ENCODE measurements at places on chromosomes 16 and 17.

DNA sequence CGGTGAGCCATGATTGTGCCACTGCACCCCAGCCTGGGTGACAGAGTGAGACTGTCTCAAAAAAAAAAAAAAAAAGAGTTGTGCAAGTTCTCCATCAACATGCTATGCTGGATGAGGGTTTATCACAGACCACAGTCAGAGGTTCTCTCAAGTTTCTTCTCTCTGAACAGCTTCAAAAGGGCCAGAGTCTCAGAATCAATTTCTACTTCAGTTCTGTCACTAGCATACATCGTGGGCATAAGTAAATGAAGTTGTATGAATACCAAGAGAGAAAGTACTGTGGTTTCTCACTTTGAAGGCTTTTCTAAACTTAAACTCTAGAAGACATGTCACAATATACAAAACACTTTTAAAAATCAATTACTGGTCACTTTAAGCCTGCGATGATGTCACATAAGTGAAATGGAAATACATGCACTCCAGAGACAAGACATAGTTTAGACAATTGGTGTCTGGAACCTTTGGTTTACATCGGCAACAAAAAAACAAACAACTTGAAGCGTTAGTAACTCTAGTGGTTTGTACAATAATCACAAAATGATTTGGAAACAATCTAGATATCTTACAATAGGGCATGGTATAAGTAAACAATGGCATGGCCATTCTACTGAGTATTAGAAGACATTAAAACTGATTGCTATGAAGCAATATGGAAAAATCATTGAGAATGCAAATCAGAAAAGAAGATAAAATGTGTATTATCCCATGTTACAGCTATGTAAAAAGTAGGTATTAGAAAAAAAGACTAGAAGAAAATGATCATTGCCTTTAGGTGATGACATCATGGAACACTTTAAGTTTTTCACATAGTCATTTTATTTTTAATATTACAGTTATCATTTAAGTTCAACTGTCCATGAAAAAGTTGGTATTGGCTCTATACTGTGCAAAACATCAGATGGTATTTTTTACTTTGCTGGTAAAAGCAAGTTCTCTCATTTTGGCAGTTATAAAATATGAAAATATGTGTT lies 232.3 kb downstream of the ZFHX3 start:
- DNase-seq: no peak

DNA sequence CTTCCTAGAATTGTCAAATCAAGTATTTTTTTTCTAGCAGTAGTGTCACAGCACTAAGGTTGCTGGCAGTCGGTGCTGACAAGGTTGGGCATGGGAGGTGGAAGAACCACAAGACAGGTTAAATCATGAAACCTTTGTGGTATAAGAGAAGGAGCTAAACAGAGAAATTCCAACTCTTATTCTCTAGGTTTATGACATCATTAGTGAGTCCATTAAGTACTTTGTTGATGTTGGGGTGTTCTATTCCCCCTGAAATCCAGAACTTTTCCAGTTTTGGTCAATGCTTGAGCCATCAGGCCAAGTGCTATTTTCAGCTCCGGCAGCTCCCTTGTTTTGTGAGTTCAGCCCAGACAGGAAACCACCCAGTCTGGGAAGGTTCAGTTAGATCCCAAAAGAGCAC lies 206.0 kb upstream of the SOX9 start:
- DNase-seq: no peak

DNA sequence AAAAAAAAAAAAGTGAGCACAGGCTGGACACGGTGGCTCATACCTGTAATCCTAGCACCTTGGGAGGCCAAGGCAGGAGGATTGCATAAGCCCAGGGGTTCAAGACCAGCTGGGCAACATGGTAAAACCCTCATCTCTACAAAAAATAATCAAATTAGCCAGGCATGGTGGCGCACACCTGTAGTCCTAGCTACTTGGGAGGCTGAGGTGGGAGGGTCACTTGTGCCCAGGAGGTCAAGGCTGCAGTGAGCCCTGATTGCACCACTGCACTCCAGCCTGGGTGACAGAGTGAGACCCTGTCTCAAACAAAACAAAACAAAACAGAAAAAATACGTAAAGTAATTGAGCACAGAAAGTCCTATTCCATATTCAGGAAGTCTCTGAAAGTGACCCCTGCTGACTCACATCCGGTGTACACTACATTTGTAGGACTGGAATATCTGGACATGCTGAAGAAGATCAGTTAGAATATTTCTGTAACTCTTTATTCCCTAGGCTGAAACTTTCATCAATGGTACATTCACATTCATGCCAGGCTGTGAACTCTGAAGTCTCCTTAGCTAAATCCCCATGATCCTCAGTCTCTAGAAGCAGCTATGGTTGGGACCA lies 66.0 kb upstream of the HAS3 start:
- no peak for DNase-seq

DNA sequence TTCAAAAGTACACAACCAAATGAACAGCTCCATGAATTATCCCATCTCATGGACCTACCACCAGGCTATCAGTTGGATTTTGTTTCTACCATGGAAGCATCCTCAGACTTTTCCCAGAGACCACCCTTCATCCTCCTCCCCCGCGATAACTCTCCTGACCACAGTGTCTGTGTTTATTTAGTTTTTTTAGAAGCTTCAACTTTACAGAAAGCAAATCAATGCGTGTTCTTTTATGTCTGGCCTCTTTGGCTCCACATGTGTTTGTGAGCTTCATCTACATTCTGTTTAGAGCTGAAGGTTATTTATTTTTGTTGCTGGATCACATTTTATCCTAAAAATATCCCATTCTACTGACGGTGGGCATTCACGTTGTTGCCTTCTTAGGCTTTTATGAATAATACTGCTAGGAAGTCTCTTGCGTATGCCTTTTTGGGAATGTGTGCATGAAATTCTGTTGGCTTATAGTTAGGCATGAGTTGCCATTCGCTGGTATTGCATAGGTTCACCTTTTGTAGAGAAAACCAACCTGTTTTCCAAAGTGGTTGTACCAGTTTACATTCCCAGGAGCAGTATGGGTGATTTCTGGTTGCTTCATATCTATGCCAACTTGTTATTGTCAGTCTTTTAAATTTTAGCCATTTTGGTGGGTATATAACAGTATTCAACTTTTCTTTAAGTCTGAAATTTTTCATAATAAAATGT lies 83.0 kb downstream of the CMIP start:
- DNase-seq: no peak

GRCh38 chr16:20866145-20866772 lies 33.9 kb downstream of the DCUN1D3 start:
- peak; percentile 81 for DNase-seq

DNA sequence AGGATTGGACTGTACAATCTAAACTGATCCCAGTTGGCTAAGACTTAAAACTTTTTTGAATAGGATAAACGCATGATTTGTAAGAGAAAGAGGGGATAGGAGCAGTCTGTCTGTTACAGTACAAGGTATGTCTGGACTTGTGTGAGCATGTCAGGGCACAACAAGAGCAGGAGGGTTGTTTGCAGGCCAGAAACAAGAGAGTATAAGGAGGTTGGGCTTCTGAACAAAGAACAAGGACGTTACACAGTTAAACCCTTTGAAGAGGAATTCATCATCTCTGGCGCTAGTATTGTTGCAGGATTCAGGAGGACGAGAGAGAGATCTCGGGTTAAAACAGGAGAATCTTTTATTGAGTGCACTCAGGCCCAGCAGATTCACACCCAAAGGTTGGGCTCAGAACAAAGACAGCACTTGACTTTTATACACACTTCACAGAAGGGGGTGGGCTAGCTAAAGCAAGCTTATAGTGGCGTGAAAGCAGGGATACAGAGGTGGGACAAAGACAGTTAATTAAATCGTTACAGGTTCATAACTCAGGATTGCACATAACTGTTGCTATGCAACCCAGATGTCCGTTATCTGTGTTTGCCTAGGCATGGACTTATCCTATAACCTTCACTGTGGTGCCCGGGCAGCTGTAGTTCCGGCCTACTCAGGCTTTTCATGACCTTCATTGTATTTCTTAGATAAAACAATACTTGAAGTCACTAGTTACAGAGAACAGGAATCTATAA lies 34.3 kb downstream of the SEC14L1 start:
- DNase-seq: no peak

GRCh38 chr16:51982715-51983680 lies 563.9 kb downstream of the TOX3 start:
- DNase-seq: peak; percentile 88

GRCh38 chr17:31412511-31412910 lies 21.0 kb downstream of the RAB11FIP4 start:
- no peak for DNase-seq

GRCh38 chr17:63015824-63016223 lies 49.8 kb downstream of the TANC2 start:
- DNase-seq: no peak

DNA sequence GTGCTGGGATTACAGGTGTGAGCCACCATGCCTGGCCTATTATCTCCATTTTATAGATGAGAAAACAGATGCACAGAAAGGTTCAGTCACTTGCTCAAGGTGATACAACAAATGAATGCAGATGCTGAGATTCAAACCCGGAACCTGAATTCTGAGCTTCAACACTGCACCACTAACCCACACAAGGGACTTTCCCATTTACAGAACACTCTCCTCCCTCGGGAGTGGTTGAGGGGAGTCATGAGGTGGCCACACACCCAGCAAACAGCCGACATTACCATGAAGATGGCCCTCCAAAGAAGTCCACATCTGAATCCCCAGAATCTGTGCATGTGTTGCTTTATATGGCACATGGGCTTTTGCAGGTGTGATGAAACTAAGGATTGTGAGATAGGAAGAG lies 9.1 kb downstream of the BCL7C start:
- no peak for DNase-seq

- DNase-seq: peak; percentile 76
These were observed 385 bp downstream of the CFAP119 start for GRCh38 chr16:30761427-30761927.

DNA sequence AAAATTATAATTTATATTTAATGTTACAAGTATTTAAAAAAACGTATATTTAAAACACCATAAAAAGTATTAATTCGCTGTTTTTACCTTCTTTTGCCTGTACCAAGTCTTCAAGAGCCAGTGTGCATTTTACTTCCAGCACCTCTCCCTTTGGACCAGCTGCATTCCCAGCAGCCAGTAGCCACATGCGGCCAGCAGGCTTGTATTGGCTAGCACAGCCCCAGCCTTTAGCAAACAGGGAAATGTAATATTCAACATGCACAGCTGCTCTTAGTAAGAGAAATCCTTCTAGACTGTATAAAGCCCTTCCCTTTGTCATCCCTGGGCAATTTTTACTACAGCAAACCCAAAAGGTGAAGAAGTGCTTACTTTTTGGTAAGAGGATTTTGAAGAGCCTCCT lies 6.6 kb downstream of the DHODH start:
- DNase-seq: no peak

GRCh38 chr17:35087731-35088355 lies 24.3 kb upstream of the RFFL start:
- DNase-seq: peak; percentile 76

DNA sequence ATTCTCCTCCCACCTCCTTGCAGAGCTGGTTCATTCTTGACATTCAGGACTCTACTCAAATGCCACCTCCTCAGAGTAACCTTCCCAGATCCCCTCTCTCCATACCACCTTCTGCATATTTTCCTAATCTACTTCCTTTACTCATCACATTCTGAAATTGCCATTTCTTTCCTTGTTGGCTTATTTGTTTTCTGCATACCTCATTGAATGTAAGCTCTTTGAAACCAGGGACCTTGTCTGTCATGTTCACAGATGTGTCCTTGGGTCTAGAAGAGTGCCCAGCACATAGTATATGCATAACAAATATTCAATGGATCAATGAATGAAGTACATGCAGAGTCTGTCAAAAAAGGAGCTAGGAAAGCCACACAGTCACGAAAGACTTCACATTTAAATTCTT lies 7.8 kb upstream of the LONP2 start:
- no peak for DNase-seq

- DNase-seq: peak; percentile 44
These were observed 1.3 kb downstream of the THRA start for GRCh38 chr17:40063901-40064531.

DNA sequence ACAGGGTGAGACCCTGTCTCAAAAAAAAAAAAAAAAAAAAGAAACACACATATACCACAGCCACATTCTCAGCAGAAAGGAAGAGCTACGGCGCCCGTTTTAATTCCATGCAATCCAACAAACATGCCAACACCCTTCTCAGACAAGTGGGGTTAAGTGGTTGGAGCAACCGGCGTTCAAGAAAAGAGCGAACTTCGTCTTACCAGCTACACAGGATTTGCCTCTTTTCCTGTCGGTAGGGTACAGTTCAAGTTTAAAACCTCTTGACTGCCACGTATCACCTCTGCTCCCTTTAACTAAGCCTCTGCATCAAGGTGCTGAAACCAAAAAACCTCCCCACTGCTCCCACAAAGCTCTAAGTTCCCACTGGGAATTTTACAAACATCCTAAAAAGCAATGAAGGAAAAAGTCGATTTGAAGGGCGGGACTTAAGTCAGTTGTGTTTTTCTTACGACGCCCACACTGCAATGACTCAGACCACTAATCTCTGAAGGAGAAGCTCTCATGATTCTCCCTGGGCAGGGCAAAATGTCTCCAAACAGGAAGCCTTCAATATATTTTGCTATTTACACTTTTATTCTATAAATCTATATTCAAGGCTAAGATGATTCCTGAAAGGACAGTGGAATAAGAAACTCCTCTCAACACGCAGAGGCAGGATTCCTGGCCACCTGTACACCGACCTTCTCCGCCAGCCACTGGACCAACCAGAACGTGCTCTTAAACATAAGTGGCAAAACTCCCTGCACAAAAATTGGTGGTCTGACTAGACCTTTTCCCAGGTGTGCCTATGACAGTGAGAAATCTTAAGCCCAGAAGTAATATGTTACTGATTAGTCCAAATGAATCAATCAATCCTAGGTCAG lies 18.8 kb downstream of the SRP68 start:
- DNase-seq: peak; percentile 45

GRCh38 chr17:80835816-80836657 lies 155.6 kb upstream of the CHMP6 start:
- DNase-seq: no peak

DNA sequence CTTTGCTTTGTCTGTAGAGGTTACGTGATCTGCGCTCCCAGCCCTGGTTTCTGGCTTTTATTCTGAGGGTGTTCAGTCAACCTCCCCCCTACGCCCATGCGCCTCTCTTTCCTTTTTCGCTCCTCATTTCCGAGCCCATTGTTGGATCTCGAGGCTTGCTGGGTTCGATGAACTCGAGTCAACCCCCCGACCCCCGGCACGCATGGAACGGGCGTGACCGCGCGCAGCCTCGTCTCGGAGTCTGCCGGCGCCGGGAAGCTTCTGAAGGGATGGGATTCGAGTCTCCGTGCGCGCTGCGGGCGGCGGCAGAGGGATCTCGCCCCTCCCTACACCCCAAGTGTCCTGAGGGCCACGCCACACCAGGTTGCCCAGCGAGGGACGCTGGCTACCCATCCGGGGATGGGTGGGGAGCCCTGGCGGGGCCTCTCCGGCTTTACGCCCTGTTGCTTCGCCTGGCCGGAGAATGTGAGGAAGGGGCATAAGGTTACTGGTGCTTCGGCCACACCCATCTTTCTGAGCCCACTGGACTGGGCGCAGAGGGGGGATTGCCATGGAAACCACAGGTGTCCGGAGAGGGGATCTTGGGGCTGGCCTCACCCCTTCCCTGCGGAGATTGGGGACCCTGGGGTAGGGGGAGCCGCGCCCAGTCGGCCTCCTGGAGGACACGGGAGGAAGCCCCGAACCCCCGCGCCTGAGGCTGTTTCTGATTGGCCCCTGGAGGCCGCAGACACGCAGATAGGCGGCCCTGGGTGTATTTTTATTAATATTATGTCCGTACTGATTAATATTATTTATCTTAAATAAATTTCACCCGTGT lies 1.8 kb downstream of the MAPT start:
- DNase-seq: no peak

GRCh38 chr17:81509207-81509971 lies 3.2 kb downstream of the ACTG1 start:
- peak; percentile 56 for DNase-seq
